ENCODE measurements at places on chromosomes 11 and 22. TPM values are rescaled to one million over a fixed set of nuclear protein-coding genes. Genes with fewer than 3 reads are reported as not detected.

Gene KRTAP5-2
- not detected for total RNA-seq

Gene PVALB
- 3.0 TPM for total RNA-seq

Gene SIDT2
- 18.3 TPM for total RNA-seq

Gene CRYAB
- not detected for total RNA-seq

DNA sequence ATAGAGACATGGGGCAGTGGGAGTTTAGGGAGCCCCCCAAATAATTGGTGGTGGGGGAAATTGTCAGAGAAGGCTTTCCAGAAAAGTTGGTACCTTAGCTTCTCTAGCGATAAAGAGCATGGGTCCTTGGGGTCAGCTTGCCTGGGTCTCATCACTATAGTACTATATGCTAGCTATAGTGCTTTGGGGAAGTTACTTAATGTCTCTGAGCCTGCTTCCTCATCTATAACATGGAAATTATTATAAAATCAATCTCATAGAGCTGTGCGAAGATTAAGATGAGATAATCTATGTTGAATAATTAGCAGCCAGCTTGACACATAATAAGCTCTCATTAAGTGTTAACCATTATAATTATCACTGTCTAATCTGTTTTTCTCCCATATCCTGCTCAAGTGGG, 41.2 kb downstream of the STIM1 start:
- H3K27ac ChIP-seq: no peak overlapping the region
- no peak overlapping the region for H3K4me3 ChIP-seq
- H3K4me1 ChIP-seq: no peaks in the 10 kb centered on the region
- no peak for DNase-seq
- peaks cover 5% of the 10 kb centered on the region for H3K36me3 ChIP-seq

DNA sequence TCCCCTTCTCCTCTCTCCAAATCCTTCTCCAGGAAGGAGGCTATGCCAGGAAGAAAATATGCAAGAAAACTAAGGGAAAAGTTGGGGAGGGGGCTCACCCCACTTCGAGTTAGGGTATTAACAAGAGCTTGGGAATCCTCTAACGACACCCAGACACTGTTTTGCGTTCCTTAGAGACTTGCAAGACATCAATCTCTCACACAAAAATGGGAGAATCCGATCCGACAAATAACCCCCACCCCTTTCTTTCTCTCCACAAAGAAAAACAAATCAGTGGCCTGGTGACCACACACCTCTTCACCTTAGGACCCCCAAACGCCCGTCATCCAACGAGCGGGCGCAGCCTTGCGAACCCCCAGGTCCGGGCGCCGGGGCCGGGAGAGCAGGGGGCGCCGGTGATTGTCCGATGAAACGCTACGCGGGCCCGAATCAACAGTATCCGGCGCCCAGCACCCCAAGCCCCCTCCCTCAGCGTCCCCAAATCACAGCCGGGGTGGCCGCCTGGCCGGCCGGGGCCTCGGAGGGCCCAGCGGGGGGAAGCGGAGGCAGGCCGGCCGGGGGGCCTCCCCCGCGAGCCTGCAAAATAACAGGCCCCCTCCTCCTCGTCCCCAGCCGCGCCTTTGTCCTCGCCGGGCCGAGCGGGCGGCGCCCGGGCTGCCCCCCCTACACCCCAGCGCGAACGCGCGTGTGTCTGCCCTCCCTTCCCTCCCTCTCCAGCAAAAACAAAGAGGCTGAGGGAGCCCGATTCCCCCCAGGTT, 690 bp downstream of the CSNK1E start:
- no peak overlapping the region for H3K27ac ChIP-seq
- peak overlapping the region; percentile 97 for H3K4me3 ChIP-seq
- DNase-seq: no peak
- no peaks in the 10 kb centered on the region for H3K27me3 ChIP-seq

- no peaks in the 10 kb centered on the region for H3K27me3 ChIP-seq
- no peaks in the 10 kb centered on the region for H3K36me3 ChIP-seq
- H3K4me3 ChIP-seq: no peak overlapping the region
- no peak overlapping the region for H3K27ac ChIP-seq
- H3K4me1 ChIP-seq: no peaks in the 10 kb centered on the region
These were observed 42.5 kb downstream of the ATG16L2 start for GRCh38 chr11:72856551-72857345.
